ENCODE measurements at places on chromosomes 2 and 18.
A peak's percentile ranks its signal among the peaks of the same experiment; 100 is the strongest.

DNA sequence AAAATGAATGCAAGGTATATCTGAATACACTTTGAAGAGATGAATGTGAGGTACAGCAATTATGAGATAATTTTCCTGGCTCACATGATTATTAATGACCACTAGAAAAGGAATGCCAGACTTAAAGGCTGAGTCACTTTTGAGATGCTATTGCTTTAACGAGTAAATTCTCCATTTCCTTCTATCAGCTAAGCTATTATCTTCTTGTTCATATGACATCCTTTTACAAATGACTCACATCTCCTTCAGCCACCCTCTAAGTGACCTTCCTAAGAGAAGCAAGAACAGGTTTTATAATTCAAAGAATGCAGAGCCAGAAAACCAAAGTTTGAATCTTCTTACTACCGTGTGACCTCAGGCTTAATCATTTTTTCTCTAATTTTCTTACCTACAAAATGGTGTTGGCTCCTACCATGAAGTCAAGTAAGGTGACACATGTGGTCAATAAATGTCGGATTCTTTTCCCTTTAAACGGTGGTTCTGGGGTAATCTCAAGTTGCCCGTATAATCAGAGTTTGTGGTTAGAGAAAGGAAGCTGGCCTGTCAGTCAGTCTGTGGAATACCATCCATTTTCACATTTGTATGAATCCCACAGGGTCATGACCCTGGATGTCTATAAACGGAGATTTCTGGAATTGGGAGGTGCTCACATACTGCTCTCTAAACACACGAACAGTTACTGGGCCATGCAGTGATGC, 184.0 kb upstream of the PID1 start:
- peak; percentile 66 for DNase-seq

GRCh38 chr2:182509-183122, 81.2 kb downstream of the SH3YL1 start:
- DNase-seq, result no peak

GRCh38 chr2:238742664-238743063, 105.2 kb upstream of the TWIST2 start:
- DNase-seq, result no peak

- no peak for DNase-seq
Observed at GRCh38 chr2:9754532-9754887, 88.8 kb upstream of the TAF1B start.

DNA sequence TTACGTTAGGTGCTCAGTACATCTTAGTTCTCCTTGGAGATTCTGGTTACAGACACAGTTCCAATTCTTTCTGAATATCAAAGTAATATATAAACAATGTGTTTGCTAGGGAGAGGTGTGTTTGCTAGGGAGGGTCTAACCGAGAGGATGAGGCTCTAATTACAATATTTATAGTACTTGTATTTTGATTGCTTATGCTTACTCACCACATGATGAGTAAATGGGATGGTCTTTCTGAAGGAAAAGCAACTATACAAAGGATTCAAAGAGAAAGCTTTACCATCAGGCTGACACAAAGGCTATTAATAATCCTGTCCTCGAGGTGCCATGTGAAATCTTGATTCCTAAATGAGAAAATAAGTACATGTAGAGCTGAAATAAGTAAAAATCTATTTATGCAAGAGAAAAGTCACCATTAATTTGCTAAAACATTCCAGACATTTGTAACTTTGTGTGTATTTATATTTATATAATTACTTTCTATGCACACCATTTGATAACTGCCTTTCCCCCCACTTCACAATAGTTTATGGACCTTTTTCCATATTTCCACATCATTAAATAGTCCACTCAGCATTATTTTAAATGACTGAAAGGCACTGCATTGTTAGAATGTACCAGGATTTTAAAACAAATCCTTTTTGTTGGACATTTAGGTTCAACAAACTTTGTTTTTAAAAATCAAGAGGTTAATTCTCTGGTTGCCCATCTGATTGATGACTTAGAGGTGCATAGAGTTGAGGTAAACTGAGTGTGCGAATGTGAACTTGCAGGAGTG, 94.5 kb upstream of the FN1 start:
- DNase-seq, result no peak

GRCh38 chr2:79580175-79580574, 67.3 kb downstream of the CTNNA2 start:
- DNase-seq, result no peak

DNA sequence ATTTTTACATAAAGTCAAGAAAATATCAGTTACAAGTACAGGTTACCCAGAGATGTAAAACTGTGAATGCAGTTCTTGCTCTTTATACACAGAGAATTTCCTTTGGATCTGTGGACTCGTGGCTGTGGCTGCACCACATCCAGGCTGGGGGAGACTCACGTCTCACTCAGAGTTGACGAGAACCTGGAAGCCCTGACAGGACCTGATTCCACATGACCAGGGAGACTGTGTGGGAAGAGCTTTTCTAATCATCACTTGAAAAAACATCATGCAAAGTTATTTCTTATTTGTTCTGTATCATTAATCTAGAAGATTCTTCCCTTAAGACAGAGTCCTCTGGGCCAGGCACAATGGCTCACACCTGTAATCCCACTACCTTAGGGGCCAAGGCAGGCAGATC, 1159.0 kb downstream of the RPIA start:
- DNase-seq, result no peak

DNA sequence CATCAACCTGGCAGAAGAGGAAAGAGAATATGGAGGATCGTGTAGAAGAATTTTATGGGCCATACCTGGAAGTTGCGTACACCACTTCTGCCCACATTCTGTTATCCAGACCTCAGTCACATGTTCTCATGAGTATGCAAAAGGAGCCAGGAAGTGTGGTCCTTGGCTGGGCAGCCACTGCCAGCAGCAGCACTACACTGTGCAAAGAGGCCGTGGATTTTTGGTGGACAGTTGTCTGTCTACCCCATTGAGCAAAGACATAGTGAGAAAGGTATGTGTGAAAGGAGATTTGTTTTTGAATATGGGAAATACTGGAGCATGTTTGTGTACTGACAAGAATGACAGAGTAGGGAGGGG, 68.1 kb downstream of the SDC1 start:
- DNase-seq, result no peak

DNA sequence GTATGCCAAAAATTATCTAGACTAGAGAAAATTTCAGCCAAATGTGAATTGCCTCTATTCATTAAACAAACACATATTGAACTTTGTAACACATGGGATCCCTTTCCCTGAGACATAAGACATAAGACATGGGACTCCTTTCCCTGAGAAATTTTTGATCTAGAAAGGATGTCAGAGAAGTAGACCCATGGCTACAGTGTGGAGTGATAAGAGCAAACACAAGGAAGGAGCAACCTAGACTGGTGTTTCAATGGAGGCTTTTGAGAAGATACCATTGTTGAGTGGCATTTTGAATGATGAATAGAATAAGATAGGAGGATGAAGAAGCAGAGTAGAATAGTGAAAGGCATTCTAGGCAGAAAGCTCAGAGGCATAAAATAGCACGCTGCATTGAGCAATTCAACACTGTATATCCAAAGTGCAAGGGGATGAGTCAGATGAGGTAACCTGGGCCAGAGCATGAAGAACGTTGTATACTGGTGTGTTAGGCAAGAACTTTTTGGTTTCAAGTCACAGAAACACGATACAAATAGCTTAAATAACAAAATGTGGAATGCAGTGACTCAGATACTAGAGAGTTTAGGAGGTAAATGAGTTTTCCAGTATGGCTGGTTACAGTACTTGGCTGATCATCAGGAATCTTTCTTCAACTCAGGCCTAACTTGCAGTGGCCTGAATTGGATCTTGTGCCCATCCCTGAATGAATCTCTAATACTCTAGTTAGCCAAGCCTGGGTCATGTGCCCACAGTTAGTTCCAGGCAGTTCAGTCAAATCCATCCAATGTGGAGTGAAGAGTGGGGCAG, 129.8 kb upstream of the TANK start:
- peak; percentile 98 for DNase-seq

DNA sequence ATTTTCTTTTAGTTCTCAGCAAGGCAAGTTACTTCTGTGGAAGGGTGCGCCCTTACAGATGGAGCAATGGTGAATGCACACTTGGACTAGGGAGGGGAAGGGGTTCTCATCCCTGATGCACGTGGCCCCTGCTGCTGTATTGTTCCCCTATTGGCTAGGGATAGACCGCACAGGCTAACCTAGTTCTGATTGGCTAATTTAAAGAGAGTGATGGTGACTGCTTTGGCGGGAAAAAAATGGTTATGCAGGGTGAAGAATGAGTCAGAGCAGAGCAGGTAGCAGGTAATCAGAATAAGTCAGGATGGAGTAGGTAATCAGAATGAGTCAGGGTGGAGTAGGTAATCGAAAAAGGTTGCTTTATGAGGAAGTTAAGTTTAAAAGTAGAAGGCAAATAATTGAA, 171.5 kb downstream of the MTCL1 start:
- DNase-seq, result no peak

- no peak for DNase-seq
Observed at GRCh38 chr18:25538175-25538922, 186.4 kb upstream of the ZNF521 start.

DNA sequence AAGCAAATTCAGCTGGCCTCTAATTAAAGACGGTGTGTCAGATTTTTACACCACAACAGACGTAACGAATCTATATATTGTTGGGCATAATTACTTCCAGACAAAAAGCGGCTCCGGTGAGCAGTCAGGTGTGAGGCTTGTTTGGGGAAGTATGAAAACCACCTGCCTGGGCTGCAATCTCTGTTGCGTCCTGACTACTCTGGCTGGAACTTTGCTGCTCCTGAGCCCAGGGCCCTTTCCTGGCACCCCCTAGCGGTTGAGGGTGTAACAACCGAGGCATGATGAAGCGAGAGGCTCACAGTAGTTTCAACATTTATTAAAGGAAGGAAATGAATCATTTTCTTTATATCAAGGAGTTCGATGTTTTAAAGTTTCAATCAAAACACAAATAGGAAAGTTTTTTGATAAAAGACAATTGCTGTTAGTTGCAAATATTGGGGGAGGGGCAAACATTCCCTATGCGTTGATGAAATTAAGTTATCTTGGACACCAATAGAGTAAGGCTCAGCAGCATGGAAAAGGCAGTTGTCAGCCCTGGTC, 10.6 kb upstream of the ITGB6 start:
- no peak for DNase-seq

DNA sequence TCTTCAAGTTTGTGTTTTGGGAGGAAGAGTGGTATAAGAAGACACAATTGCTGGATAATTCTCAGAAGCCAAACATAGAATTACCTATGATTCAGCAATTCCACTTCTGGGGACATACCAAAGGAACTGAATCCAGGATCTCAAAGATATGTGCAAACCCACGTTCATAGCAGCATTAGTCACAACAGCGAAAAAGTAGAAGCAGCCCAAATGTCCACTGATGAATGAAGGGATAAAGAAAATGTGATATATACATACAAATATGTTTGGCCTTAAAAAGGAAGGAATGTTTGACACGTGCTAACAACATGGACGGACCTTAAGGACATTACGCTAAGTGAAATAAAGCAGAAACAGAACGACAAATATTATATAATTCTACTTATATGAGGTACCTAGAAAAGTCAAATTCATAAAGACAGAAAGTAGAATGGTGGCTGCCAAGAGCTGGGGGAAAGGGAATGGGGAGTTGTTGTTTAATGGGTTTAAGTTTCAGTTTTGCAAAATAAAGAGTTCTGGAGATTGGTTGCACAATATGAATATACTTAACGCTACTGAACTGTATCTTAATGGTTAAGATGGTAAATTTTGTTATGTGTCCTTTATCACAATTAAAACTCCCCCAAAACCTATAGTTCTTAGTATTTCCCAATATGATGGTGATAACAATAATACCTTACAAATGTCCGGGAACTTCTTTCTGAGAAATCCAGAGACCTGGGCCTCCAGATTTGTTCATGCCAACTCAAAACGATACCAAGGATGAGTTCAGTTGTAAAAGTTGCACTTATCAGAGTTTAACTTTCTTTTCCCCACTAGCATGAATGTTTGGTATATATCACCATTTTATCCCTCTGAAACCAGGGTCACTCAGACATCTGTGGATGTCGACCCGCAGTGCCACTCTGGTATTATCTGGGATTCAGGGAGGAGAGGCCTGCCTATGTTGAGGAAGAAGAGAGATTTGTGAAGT, 33.7 kb upstream of the WIPF1 start:
- DNase-seq, result peak; percentile 76

DNA sequence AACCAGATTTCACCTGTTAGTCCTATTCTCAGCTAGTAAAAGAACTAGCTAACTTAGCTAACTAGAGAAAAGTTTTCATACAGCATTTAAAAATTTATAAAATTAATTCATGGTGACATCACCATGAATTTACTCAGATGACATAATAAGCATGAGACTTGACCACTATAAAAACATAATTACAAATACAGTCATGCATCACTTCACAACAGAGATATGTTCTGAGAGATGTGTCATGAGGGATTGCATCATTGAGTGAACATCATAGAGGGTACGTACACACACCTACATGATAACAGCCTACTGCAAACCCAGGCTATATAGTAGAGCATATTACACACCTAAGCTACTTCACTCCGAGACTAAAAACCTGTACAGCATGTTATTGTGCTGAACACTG, 481.3 kb upstream of the CHAC2 start:
- DNase-seq, result no peak

GRCh38 chr2:196361606-196362326, 190.4 kb upstream of the STK17B start:
- no peak for DNase-seq

- DNase-seq, result no peak
Observed at GRCh38 chr18:50356036-50356945, 18.6 kb upstream of the SKA1 start.

DNA sequence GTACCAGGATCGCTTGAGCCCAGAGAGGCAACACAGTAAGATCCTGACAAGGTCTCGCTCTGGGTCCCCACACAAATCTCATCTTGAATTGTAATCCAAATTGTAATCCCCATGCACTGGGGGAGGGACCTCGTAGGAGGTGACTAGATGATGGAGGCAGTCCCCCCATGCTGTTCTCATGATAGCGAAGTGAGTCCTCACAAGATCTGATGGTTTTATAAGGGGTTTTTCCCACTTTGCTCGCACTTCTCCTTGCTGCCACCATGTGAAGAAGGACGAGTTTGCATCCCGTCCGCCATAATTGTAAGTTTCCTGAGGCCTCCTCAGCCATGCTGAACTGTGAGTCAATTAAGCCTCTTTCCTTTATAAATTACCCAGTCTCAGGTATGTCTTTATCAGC, 46.0 kb upstream of the SERTAD2 start:
- DNase-seq, result no peak

- DNase-seq, result no peak
Observed at GRCh38 chr2:236676136-236676873, 106.7 kb downstream of the ACKR3 start.

Measured in AG09309 (cell line).